COLO829 (cell line): ENCODE measurements at places on chromosomes 6 and 20.

GRCh38 chr6:10970731-10971130 is 73.4 kb downstream of the ELOVL2 start:
- DNase-seq = no peak

GRCh38 chr6:68339488-68340131 is 295.5 kb upstream of the ADGRB3 start:
- no peak for DNase-seq

DNA sequence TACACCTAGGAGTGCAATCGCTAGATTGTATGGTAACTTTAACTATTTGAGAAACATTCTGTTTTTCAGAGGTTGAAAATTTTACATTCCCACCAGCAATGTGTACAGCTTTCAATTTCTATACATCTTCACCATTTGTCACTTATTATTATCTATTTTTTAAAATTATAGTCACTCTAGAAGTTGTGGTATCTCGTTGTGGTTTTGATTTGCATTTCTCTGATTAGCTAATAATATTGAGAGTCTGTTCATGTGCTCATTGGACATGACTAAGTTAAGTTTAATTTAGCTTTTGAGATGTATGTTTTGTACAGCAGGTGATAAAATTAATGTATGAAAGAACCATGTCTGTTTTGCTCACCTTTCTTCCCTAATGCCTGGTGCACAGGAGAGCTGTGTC is 34.8 kb upstream of the PLCB1 start:
- DNase-seq = no peak

DNA sequence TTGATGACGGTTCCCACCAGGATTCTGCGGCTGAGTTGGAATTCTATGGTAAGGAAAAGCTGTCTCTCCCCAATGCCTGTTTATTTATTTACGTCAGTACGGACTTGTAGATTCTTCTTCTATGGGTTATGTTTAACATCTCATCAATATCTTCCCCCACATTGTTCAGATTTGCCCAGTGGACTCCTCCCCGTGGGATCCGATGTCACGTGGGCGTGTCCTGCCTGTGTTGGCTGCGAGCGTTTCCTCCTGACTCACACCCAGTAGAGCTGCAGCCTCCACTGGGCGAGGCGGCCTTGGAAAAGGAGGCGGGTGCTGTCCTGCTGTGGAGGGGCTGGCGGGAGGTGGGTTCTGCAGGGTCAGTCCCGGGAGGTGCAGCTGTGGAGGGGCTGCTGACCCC is 46.8 kb upstream of the SLCO4A1 start:
- peak; percentile 79 for DNase-seq

- DNase-seq = no peak
These were observed 384.4 kb upstream of the AGPAT4 start for GRCh38 chr6:161658211-161658610.

DNA sequence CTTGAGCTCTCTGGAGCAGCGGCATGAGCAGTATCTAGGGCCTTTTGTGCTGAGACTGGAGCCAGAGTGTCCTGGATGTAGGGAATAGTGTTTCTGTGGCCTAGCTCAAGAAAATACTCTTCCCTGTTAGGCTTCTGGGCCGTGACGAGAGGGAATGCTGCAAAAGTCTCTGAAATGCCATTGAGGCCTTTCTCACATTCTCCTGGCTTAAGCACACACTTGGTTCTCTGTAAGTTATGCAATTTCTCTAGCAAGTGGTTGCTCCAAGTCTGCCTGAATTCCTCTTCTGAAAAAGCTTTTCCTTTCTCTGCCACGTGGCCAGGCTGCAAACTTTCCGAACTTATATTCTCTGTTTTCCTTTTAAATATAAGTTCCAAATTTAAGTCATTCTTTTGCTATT is 744.4 kb downstream of the GRIK2 start:
- no peak for DNase-seq

GRCh38 chr6:108752733-108753590 is 95.3 kb upstream of the ARMC2 start:
- DNase-seq = no peak

- no peak for DNase-seq
These were observed 91.7 kb downstream of the CD24 start for GRCh38 chr6:106882601-106883518.

DNA sequence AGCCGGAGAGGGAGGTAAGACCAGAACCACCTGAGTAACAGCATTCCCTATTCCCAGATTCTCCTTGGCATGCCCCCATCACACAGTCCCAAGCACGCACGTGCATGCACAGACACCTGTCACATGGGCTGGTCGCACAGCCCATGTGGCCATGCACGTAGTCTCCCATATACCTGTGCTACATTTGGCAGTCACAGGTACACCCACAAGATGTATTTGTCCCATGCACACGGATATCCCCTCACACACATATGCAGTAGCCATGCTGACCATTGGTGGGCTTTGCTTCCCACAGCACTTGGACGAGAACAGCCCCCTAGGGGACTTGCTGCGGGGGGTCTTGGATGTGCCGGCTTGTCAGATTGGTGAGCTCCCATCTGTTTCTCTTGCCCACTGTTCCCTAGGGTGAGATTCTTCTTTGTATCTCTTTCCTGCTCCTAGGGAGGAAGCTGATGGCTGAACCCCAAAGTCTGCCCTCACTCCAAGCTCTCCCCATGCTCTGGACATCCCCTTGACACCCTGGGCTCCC is 31.9 kb downstream of the PLCG1 start:
- DNase-seq = no peak

DNA sequence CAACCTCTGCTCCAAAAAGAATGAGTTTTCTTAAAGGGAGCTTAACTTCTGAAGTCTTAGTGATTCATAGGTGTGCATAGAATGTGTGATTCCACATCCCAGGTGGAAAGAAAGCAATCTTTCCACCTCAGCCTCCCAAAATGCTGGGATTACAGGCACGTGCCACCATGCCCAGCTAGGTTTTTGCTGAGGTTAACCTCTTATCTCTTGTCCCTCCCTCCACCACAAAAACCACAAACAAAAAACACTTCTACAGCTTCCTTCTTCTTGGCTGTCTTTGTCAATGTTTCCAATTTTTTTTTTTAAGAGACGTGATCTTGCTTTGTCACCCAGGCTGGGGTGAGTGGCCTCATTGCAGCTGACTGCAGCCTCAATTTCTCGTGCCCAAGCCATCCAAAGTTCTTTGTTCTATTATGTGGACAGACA is 8.1 kb upstream of the CSE1L start:
- DNase-seq = no peak

- no peak for DNase-seq
These were observed 1.8 kb downstream of the GJA1 start for GRCh38 chr6:121436960-121437850.

DNA sequence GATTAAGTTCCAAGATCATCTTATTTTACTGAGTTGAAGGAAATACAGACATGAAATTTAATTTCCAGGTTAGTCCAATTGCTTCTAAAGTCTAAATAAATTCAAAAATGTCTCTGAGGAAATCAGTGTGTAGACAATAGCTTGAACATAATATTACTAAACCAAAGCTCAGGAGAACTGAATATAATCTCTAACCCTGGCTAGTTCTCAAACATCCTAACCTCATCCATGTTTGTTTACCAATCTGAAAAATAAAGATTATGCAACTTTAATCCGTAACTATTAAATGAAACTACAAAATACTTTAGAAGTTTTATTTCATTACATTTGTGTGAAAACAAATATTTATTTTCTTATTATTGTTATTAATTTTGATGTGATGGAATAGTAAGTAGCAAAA is 387.2 kb downstream of the TBC1D32 start:
- no peak for DNase-seq

GRCh38 chr6:37940074-37940847 is 120.7 kb downstream of the ZFAND3 start:
- no peak for DNase-seq

DNA sequence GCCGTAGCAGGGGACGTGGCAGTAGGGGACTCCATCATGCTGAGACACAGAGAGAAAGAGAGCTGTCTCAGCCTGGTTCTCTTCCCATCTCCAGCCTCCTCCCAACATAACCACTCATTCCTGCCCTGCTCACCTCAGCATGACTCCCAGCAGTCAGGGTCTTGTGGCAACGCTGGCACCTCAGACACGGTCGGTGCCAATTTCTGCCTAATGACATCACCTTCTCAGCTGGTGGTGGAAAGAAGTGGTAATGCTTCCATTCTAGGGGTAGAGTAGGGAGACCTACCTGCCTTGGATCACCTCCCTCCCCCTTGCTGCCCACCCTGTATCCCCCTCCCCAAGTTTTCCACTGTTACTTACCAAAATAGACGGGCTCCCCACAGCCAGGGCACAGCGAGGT is 2.5 kb downstream of the CRIP3 start:
- no peak for DNase-seq

GRCh38 chr6:49557177-49557576 is 6.7 kb downstream of the C6orf141 start:
- DNase-seq = no peak

DNA sequence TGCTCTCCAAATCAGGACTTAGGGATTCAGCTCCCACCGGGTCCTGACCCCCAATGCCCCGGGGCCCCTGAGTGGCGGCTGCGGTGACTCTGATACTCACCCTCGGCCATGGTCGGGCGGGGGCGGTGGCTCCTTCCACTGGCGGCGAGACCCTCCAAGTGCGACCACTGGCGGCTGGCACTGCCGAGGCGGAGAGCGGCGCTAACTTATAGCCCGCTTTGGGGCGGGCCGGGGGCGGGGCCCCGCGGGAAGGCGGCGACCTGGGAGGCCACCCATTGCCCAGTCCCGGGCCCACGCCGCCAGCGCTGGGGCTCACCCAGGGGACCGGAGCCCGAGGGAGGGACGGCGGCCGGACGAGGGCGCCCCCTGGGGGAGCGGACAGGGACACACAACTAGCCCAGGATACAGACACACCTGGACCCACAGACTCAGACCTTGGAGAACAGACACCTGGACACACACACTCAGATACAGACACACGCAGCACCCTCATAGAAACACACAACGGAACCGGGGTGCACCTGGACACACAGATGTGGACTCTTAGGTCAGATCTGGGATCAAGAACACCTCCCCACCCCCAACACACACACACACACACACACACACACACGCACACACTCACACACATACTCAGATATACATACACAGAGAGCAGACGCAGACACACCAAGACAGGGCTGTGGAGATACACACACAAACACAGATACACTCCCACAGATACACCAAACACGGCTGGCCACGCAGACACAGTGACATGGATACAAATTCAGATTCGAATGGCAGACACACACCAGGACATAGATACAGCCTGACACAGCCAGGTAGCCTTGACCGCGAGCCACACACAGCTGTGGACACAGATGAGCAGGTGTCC is at the start of gene TGM2:
Gene TGM2 (minus strand): TSS at position 182 of the 877 bp plus-strand sequence. CDS start 72 bp downstream, at position 110.
- DNase-seq = peak; percentile 57

- DNase-seq = no peak
These were observed 5.4 kb downstream of the PPDPF start for GRCh38 chr20:63525971-63526370.

DNA sequence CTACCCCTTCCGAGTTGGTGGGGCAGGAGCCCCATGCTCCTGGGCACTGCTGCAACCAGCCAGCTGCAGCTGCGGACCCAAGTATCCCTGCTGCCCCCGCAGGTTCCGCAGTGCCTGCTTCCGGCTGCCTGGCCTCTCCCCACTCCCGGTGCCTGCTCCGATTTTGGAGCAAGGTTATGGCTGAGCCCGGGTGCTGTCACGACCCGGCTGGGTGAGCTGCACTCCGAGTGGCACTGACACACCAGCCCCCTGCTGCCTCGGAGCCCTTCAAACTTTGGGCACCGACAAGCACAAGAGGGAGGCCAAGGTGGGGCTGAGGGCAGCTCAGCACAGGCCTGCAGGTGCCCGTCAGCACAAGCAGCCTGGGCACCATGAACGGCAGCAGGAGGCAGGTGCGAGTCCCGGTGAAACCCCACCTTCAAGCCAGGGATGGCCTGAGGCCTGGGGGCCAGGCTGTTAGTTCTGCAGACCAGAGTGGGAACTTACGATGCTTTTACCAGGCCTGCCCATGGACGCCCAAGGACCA is 25.9 kb upstream of the HACE1 start:
- DNase-seq = no peak

DNA sequence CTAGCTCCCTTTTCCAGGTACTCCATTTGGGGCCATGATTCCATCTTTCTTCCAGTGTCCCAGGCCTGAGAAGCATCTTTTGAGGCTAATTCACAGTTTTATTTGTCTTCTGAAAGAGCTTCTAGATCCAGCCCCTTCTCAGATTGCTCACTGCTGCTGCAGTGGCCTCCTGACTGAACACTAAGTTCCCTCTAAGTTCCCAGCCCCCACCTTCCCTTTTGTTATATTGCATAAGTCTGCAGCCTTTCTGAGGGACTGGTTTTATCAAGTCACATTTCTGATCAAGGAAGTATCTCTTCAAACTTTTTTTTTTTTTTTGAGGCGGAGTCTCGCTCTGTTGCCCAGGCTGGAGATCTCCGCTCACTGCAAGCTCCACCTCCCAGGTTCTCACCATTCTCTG is 10.7 kb downstream of the MAPRE1 start:
- DNase-seq = no peak

GRCh38 chr6:146560607-146561006 is 17.0 kb downstream of the RAB32 start:
- no peak for DNase-seq

DNA sequence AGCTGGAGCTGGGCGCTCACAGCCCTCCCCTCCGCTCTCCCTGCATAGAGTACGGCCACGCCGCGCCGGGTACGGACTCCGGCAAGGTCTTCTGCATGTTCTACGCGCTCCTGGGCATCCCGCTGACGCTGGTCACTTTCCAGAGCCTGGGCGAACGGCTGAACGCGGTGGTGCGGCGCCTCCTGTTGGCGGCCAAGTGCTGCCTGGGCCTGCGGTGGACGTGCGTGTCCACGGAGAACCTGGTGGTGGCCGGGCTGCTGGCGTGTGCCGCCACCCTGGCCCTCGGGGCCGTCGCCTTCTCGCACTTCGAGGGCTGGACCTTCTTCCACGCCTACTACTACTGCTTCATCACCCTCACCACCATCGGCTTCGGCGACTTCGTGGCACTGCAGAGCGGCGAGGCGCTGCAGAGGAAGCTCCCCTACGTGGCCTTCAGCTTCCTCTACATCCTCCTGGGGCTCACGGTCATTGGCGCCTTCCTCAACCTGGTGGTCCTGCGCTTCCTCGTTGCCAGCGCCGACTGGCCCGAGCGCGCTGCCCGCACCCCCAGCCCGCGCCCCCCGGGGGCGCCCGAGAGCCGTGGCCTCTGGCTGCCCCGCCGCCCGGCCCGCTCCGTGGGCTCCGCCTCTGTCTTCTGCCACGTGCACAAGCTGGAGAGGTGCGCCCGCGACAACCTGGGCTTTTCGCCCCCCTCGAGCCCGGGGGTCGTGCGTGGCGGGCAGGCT is 4.6 kb downstream of the KCNK15 start:
- DNase-seq = no peak

GRCh38 chr20:43832096-43832816 is 82.4 kb upstream of the TOX2 start:
- DNase-seq = no peak

- no peak for DNase-seq
These were observed 10.9 kb downstream of the PSMB1 start for GRCh38 chr6:170542031-170542719.
